ENCODE measurements at places on chromosomes 6 and 20. TPM values are rescaled to one million over a fixed set of nuclear protein-coding genes. Genes with fewer than 3 reads are reported as not detected.
A peak's percentile ranks its signal among the peaks of the same experiment; 100 is the strongest.

GRCh38 chr6:5894357-5894756 is 112.4 kb downstream of the NRN1 start:
- no peak overlapping the region for H3K4me3 ChIP-seq
- H3K27me3 ChIP-seq: peaks cover 2% of the 10 kb centered on the region
- no peak for DNase-seq
- H3K36me3 ChIP-seq: no peaks in the 10 kb centered on the region
- H3K27ac ChIP-seq: no peak overlapping the region

The SRMS gene
- not detected for total RNA-seq

The KCTD20 gene
- 53.9 TPM for total RNA-seq

GRCh38 chr6:136647363-136647852 is 97.2 kb upstream of the MAP7 start:
- peaks cover 9% of the 10 kb centered on the region for H3K36me3 ChIP-seq
- peak; percentile 77 for DNase-seq
- H3K27ac ChIP-seq: no peak overlapping the region
- H3K4me3 ChIP-seq: no peak overlapping the region
- H3K27me3 ChIP-seq: no peaks in the 10 kb centered on the region
- H3K4me1 ChIP-seq: peaks cover 2% of the 10 kb centered on the region

The AIF1 gene
- 47.4 TPM for total RNA-seq

The SNAP25 gene
- 1.6 TPM for total RNA-seq

- DNase-seq: no peak
- peaks cover 1% of the 10 kb centered on the region for H3K36me3 ChIP-seq
- peaks cover 7% of the 10 kb centered on the region for H3K27me3 ChIP-seq
- H3K4me3 ChIP-seq: no peak overlapping the region
These were observed 74.0 kb downstream of the UNC5CL start for GRCh38 chr6:40965046-40965445.

DNA sequence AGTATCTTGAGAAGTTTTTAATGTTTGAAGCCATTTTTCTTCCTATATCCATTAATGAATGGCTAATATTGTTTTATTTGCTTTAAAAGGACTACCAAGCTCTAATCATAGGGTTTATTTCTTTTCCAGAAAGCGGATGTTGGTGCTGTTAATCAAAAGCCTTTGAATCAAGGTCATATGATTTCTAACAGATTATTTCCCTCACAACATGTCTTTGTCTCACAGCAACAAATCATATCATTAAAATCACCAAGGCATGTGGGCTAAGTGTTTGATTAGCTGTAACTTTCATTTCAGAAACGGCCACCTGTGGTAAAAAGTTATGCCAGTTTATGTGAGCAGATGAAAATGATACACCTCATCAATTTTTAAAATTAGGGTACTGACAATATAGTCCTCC is 21.7 kb downstream of the TRAF3IP2 start:
- H3K4me3 ChIP-seq: no peak overlapping the region
- DNase-seq: no peak
- peaks cover 13% of the 10 kb centered on the region for H3K36me3 ChIP-seq
- no peaks in the 10 kb centered on the region for H3K27me3 ChIP-seq
- no peak overlapping the region for H3K27ac ChIP-seq

- peaks cover 3% of the 10 kb centered on the region for H3K4me1 ChIP-seq
- no peak overlapping the region for H3K4me3 ChIP-seq
- H3K27me3 ChIP-seq: no peaks in the 10 kb centered on the region
- H3K36me3 ChIP-seq: peaks cover 8% of the 10 kb centered on the region
These were observed 53.7 kb downstream of the HFE start for GRCh38 chr6:26140967-26141294.

The GGTLC1 gene
- total RNA-seq: not detected

The TTK gene
- 36.7 TPM for total RNA-seq

DNA sequence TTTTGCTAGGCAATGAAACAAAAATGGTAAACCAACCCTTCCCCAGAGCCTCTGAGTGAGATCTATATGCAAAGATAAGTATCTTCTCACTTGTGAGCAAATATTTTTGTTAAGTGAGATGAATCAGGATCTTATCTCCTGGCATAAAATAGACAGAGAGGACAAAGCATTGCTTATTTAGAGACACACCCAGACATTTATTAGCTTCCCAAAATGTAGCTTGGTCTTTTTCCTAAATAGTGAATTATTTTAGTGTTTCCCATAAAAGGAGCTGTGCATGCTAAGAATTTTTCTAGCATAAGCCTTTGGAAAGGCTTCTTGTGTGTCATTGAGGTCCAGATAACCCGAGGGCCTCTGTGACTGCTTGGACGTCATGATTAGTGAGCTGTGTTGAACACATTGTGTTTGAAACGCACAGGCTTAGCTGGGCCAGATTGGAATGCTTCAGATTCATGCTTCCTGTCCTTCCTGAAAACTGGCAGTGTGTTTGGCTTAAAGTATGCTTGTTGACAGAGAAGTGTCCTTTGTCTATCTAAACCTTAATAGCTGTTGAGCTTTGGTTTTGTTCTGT is 16.5 kb downstream of the MTHFD1L start:
- no peaks in the 10 kb centered on the region for H3K27me3 ChIP-seq
- peaks cover 8% of the 10 kb centered on the region for H3K4me1 ChIP-seq
- H3K4me3 ChIP-seq: no peak overlapping the region
- peaks cover 45% of the 10 kb centered on the region for H3K36me3 ChIP-seq
- no peak for DNase-seq
- no peak overlapping the region for H3K27ac ChIP-seq

DNA sequence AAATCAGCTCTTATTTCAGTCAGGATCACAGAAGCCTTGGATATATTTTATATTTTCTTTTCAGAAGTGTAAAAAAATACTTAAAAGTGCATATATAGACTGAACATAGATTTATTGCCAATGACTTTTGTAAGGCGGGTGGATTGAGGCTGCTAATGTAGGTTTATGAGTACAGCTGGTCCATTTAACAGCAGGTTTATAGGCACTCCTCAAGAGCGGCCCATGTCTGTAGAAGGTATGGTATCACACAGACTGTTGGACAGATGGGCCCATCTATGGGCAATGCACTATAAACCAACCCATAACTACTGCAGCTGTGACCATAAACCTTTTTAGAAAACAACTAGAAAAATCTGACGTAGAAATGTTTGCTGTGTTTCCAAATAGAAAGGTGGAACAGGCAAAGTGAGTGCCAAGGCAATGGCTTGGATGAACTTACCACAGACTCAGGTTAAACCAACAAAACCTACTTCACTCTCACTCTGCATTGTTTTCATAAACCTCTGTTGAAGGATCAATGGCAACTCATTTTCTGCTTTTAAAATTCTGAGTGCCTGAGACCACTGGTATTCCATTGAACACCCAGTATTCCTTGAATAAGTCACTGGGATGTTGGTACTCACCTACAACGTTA is 170.6 kb upstream of the EYA4 start:
- no peaks in the 10 kb centered on the region for H3K36me3 ChIP-seq
- H3K4me1 ChIP-seq: no peaks in the 10 kb centered on the region
- no peak overlapping the region for H3K27ac ChIP-seq
- no peak for DNase-seq
- peaks cover 2% of the 10 kb centered on the region for H3K27me3 ChIP-seq
- no peak overlapping the region for H3K4me3 ChIP-seq

DNA sequence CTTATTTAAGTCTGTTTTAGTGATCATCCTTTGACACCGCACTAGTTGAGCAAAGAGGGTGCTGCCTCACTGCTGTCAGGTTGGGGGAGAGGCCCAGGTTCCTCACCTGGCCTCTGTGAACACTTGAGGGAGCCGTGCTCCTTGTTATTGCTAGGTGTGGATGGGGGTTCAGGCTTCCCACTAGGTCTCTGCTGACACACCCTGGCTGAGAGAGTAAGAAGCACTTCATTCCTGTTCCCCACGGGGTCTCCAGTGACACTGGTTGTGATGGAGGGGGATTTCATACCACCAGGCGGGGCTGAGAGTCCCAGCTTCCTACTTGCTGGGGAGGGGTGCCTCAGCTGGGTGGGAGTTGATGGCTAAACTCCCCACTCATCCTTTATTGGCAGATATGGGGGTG is 11.1 kb upstream of the NOTCH4 start:
- no peak overlapping the region for H3K4me3 ChIP-seq
- H3K27ac ChIP-seq: no peak overlapping the region
- H3K27me3 ChIP-seq: peaks cover 4% of the 10 kb centered on the region
- no peaks in the 10 kb centered on the region for H3K4me1 ChIP-seq

DNA sequence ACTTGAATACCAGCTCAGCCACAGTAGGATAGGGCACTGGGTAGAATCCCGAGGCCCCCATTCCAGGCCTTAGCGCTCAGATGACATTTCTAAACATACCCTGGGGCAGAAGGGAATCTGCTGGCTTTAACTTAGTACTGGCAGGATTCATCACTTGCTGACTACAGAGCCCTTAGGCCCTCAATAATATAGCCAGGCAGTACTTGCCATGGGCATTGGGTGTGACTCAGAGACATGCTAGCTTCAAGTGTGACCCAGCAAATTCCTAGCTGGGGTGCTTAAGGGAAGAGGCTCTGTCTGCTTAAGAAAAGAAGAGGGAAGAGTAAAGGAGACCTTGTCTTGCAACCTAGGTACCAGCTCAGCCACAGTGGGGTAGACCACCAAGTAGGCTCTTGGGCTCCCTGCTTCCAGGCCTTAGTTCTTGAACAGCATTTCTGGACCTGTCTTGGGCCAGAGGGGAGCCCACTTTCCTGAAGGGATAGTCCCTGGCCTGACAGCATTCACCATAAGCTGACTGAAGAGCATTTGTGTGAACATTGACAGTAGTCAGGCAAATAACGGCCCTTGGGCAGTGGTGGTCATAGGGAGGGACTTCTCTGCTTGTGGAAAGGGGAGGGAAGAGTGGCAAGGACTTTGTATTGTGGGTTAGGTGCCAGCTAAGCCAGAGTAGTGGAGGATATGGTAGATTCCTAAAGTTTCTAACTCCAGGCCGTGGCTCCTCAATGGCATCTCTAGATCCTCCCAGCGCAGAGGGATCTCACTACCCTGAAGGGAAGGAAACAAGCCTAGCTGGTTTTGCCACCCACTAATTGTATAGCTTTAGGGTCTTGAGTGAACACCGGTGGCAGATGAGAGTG is 48.5 kb upstream of the HACE1 start:
- peaks cover 12% of the 10 kb centered on the region for H3K27me3 ChIP-seq
- no peaks in the 10 kb centered on the region for H3K4me1 ChIP-seq
- no peaks in the 10 kb centered on the region for H3K36me3 ChIP-seq
- no peak for DNase-seq
- H3K4me3 ChIP-seq: no peak overlapping the region
- H3K27ac ChIP-seq: no peak overlapping the region

DNA sequence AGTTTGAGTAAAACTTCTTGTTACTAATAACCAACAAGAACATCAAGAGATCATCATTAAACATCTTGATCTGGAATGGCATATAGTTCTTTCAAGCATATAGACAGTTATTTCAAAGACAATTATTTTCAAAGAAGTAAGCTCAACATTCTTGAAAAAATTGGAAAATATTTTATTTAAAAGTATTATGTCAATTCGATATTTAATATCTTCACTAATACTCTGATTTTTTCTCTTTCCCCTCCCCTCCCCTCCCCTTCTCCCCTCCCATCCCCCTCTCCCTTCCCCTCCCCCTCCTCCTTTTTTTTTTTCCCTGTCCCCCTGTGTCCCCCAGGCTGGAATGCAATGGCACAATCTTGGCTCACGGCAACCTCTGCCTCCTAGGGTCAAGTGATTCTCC is 82.8 kb downstream of the SASH1 start:
- no peak overlapping the region for H3K4me3 ChIP-seq
- no peak overlapping the region for H3K27ac ChIP-seq
- peaks cover 10% of the 10 kb centered on the region for H3K27me3 ChIP-seq
- H3K4me1 ChIP-seq: no peaks in the 10 kb centered on the region

All from activated CD8-positive, alpha-beta memory T cell treated with anti-CD3 and anti-CD28 coated beads, Interleukin-2, amount 10 ng/mL, durations not matched to agents 7 days and 5 days (primary cell).